Globus pallidus (tissue), 1 donor: ENCODE measurements at places on chromosomes 16 and 17.

DNA sequence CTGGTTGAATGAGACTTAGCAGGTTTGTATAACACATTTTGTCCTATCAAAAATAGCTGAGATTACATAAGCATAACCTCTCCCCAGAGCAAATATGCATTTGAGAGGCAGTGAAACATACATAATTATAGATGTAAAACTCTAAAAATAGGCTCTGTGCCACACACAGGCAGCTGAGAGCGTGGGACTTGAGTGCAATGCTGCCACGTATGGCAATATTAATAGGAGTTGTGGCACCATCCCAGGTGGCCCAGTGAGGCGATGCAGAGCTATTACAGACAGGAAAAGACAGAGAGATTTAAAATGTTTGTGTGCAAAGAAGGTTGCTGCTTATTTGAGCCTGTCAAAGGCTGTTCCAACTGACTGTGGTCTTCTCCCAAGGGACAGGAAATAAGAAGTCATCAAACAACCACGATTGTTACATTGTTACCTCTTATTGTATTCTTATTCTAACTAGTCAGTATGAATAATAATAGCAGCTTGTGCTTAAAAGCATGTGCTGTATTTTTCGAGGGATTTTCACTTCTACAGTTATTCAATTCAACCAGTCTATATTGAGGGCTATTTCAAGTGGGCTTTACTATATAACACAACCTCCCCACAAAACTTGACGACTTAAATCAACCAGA, 116.5 kb downstream of the SALL1 start:
- no peak for DNase-seq

DNA sequence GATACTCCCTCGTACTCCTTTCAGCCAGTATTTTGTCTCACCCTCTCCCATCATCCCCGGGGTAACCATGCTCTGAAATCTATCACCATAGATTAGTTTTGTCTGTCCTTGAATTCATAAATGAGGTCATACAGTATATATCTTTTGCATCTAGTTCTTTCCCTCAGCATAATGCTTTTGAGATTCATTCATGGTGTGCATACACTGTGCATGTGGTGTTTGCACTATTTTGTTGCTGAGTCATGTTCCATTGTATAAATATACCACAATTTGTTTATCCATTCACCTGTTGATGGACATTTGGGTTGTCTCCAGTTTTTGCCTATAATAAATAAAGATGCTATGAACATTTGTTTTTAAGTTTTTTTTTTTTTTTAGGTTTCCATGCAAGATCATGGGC, 34.2 kb upstream of the NLRP1 start:
- no peak for DNase-seq

GRCh38 chr16:88014252-88014781, 63.1 kb downstream of the BANP start:
- DNase-seq, result no peak

- DNase-seq, result no peak
Measured at GRCh38 chr16:12162151-12162985, 185.8 kb downstream of the SNX29 start.

GRCh38 chr17:68197091-68197996, 50.5 kb upstream of the AMZ2 start:
- DNase-seq, result no peak

DNA sequence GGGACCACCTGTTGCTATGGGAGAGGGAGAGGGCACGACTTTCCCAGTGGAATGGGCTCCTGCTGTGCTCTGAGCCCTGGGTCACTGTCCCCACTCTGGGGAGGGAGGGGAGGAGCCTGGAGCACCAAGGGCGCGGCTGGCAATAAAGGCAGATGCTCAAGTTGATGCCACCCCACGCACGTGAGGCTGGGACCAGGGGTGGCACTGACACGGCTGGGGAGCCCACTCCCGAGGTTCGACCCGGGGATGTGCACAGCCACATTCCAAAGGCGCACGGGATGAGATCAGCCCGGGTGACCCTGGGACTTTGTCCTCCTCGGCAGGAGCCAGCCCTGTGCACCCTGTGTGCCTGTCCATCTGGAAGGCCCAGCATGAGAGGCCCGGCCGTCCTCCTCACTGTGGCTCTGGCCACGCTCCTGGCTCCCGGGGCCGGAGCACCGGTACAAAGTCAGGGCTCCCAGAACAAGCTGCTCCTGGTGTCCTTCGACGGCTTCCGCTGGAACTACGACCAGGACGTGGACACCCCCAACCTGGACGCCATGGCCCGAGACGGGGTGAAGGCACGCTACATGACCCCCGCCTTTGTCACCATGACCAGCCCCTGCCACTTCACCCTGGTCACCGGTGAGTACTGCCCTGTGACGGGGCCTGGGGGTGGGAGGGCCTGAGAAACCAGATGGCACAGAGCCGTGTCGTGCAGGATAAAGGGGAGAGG, at the start of gene ENPP7:
ENPP7 (plus strand) TSS at position 175 of the 715 bp plus-strand sequence; CDS start at position 372, 197 bp downstream.
- no peak for DNase-seq

DNA sequence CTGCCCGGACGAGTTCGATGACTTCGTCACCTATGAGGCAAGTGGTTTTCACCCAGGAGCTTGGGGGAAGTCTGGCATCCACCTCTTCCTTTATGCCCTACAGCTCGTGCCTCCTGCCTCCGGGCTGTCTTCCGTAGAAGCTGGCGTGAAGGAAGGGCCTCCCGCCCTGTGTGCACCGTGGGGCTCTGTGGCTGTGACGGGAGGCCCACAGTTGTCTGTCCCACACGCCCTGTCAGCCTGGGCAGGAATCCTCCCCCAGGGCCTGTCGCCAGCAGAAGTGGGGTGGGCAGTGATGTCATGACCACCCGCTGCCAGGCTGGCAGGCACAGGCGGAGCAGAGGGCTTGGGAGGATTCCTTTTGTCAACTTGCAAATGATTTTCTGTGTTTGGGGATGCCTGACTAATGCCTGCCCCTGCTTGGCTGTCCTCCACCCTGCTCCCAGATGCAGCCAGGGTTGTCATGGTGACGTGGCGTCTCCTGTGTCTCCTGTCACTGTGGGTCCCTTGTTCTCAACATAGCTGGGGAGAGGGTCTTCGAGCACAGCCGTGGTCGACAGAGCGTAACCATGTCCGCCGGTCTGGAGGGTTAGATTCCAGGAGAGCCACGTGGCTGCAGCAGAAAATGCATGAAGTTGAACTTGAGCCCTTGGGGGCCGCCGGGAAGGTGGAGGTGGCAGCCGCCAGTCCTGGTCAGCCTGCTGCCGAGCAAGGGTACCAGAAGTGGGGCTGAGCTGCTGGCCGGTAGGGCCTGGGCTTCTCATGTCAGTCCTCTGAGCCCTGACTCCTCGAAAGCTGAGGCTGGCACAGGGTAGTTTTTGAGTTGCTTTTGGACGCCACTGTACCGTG, 46.1 kb downstream of the RAB11FIP3 start:
- peak; percentile 97 for DNase-seq

DNA sequence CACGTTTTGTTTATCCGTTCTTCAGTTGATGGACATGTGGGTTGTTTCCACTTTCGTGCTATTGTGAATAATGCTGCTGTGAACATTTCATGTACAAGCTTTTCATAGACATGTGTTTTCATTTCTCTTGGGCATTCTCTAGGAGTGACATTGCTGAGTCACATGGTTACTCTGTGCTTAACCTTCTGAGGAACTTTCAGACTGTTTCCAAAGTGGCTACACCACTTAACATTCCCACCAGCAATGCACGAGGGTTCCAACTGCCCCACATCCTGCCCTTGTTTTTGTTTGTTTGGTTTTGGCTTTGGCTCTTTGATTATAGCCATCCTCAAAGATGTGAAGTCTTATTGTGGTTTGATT, 14.2 kb upstream of the PEMT start:
- no peak for DNase-seq

GRCh38 chr17:51000835-51001638, 119.6 kb downstream of the SPAG9 start:
- DNase-seq, result peak; percentile 80

GRCh38 chr17:77768248-77768852, 190.2 kb upstream of the TNRC6C start:
- DNase-seq, result no peak

GRCh38 chr16:47477679-47478078, 16.5 kb downstream of the PHKB start:
- DNase-seq, result no peak

- DNase-seq, result peak; percentile 4
Measured at GRCh38 chr16:8493972-8494371, 96.3 kb downstream of the TMEM114 start.

DNA sequence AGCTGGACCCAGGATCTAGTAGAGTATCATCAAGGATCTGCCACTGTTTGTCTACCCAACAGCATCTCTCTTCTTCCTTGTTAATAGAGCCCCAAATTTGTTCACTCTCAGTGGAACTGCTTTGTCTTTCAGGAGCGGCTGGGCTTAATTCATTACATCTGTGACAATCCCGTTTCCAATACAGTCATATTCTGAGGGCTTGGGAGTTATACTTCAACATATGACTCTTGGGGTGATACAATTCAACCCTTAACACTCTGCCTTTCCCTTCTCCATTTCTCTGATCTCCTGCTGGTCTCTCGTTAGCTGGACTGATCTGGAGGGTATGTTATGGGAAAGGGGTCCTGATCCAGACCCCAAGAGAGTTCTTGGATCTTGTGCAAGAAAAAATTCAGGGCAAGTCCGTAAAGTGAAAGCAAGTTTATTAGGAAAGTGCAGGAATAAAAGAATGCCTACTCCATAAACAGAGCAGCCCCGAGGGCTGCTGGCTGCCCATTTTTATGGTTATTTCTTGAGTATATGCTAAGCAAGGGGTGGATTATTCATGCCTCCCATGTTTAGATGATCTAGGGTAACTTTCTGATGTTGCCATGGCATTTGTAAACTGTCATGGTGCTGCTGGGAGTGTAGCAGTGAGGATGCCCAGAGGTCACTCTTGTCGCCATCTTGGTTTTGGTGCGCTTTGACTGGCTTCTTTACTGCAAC, 42.4 kb downstream of the IQCK start:
- no peak for DNase-seq

- no peak for DNase-seq
Measured at GRCh38 chr17:22507823-22508222, 815.5 kb downstream of the KCNJ18 start.

DNA sequence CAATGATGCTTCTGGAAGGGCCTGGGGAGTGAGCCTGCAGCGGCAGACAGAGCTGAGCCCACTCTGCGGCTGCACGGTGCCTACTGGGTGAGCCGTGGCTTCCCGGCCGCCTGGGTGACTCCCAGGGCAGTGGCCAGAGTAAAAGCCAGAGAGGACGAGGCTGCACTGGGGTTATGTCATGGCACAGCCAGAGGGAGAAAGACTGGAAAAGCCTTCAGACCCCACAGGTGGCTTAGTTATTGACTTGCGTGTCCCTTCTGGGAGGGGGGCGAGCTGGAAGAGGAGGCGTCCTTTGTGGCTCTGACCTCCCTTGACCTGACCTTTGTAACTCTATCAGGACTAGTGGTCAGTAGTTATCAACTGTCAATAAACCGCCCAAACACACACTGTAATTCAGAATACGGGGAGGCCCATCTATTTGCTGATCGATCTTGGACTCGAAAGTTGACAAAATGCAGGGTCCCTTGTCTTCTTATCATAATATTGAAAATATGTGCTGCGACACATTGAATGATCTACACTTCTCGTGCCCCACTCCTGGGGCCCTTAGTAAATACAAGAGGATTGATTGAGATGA, 385.9 kb upstream of the ZFHX3 start:
- DNase-seq, result no peak

- DNase-seq, result no peak
Measured at GRCh38 chr16:75028544-75029135, 29.8 kb downstream of the ZNRF1 start.

DNA sequence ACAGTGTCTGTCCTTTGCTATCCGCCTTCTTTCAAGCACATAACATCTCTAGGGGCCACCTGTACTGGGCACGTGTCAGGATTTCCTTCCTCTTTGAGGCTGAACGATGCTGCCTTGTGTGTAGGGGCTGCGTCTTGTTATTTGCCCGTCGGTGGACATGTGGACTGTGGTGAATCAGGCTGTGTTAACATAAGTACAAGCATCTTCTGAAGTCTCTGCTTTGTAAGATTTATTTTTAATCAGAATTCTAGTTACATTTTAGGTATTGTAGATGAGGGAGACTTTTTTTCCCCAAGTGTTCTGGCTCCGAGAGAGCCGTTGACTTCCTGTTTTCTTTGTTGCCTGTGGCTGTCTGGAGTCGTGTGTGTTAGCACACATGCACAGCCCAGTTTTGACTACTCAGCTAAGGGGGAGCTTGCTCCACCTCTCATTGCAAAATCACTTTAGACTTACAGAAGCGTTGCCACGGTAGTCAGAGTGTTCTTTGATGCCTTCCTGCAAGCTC, 26.1 kb downstream of the SPG7 start:
- DNase-seq, result peak; percentile 51

DNA sequence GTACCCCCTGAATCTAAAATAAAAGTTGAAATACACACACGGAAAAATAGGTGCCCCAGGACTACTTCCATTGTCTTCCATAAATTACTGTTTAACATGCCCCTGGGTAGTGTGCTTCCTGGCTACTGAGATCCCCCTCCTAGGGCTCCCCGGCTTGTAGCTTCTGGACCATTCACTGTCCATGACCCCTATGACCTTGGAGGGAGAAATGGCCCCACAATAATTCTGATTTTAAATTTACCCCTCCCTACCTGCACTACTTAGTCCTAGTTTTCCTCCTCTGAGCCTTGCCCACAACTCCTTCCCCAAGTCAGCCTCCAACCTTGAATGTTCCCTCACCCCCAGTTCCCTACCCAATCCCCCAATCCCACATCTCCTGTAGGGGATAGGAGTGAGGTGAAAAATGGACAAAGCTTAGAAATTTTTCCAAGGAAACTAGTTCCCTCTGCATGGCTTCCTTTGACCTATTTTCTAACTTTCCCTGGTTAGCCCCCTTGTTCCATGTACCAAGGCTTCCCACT, 9.5 kb upstream of the MSL1 start:
- DNase-seq, result no peak
